Epithelial cell of prostate (primary cell): ENCODE measurements at places on chromosomes 2 and 18.

DNA sequence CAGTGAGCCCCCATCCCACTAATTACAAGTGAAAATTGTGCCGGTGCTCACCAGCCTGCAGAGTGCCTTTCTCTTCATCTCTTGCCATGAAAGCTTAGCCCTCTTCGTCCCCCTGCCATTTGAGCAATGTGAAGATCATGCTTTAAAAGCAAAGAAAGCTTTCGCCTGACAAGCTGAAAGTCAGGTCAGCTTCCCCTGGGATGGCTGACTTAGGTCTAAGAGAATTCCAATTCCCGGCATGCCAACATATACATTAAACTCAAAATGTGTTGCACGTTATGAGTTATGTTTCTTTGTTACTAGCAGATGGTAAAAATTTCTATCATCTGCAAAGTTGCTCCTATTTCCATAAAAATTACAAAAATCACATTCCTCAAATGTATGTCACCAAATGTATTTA, 129.8 kb downstream of the AFF3 start:
- DNase-seq, result no peak

GRCh38 chr18:43634994-43635393, 357.7 kb upstream of the SYT4 start:
- no peak for DNase-seq

DNA sequence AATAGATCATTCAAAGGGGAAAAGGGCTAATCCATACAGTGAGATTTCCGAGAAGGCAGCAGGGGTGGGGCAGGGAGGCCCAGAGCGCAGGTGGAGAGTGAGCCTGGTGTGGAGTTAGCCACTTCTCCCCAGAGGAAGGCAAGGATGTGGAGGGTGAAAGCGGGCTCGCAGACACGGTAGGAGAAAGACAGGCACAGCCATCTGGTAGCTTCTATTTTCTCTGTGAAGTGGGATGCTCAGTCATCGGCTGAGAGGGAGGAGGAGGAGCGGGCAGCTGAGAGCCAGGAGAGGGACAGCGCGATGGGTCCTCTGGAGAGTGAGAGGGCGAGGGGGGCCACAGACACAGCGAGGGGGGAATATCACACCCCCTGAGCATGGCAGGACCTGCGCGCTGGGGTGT, 153.3 kb upstream of the NDUFV2 start:
- DNase-seq, result no peak

DNA sequence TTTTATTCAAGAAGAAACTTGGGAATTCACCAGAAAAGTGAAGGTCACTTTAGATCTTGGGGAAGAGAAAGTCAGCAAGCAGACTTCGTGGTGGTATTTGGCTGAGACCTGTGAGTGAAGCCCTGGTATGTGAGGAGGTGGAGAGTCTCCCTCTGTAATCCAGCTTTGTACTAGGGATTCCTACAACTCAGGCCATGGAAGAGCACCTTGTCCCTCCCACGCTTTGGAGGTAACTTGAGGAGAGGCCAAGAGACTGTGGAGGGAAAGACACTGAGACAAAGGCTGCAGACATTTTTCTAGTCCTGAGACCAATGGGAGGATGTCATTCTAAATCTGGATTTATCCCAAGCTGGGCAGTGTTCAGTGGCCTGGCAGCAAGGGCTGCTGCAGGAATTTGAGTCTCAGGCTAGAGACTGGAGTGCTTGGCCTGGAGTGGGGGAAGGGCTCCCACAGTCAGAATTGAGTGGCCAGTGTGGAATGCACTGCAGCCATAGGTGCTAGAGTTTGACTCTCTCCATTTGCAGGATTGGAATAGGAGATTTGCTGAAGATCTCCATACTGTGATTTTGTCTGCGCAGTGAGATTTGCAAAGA, 219.0 kb downstream of the ACTR3 start:
- no peak for DNase-seq

GRCh38 chr2:136225950-136226835, 108.2 kb upstream of the CXCR4 start:
- no peak for DNase-seq

DNA sequence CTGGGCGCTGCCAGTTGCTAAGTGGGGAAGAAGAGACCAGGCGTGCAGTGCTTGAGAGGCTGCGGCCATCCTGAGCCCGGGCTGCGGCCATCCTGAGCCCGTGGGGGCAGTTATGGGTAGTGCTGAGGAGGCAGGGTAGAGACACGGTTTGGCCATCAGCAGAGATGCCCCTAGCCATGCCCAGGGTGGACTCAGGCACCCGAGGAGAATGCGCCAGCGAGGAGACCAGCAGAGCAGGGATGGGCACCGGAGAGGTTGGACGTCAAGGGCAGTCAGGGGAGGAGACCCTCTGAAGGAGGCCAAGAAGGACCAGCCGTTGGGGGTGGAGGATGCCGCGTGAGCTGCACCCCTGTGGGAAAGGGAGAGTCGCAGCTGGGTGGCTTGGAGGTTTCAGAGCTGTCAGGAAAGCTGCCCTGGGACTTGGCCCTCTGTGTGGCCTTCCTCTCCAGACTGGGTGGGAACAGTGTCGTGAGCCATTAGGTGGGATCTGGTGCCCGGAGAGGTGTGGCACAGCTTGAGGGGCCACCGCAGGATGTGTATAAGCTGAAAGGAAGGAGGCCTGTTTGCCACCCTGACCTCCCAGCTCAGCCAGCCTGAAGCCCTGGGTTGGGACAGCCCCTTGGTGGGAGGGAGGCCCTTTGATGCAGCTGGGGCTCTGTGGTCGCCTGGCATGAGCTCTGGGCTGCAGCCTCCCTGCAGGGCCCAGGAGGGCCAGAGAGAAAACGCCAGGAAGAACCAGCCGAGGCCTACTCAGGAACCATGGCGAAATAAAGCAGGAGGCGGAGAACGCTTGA, 56.0 kb downstream of the SH3BP4 start:
- DNase-seq, result no peak

DNA sequence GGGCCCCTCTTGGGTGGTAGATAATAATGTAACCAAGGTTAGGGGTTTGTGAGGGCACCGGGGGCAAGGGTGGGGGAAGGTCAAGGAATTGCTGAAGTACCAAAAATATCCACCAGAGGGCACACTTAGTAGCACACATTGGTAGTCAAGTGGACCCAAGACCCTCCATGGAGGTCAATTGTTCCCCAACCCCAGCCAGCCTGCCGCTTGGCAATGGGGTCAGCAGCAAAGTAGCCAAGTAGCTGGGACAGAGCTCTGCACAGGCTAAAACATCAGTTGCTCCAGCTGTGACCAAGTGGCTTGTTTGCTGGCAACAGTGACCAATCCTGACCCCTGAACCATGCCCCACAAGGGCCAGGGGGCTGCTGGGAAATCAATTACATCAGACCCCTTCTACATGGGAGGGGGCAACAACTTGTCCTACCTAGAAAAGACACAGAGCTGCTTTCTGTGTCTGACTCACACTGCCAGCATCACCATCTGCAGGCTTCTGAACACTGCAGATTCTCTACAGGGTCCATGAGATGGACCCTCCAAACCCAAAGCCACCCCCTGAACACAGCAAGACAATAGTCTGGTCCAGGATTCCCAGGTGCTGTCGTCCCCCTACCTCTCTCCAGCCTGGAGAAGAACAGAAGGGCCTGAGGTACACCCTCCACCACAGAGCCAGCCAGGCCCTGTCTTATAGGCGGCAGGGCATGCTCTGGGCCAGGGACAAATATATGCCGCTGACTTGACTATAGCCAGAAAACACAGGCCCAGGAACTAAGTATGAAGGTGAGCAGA, 76.0 kb downstream of the EMX1 start:
- DNase-seq, result no peak
